ENCODE measurements at places on chromosomes 13 and 19.
A peak's percentile ranks its signal among the peaks of the same experiment; 100 is the strongest.

GRCh38 chr13:58855283-58855682 lies 1223.7 kb downstream of the PCDH17 start:
- ATAC-seq: no peak

GRCh38 chr19:37304190-37304883 lies 66.6 kb upstream of the ZNF527 start:
- ATAC-seq: no peak

DNA sequence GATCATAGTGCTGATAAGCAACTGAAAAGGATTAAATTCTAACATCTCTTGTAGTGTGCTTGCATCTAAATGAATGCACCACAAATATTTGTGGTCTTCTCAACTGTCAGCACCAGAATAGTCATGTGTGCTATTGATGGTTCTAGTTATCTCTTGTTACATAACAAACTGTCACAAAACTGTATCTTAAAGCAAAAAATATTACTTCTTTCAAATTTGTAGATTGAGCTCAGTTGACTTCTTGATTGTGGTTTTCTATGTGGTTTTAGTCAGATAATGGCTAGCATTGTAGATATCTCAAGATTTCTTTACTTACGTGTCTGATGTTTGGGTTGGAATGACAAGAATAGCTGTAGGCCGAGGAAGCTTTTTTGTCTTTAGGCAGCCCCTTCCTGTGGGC lies 431.3 kb downstream of the SLITRK6 start:
- ATAC-seq: no peak

- peak; percentile 99 for ATAC-seq
Measured at GRCh38 chr19:11242864-11243797, 3.7 kb downstream of the ANGPTL8 start.

DNA sequence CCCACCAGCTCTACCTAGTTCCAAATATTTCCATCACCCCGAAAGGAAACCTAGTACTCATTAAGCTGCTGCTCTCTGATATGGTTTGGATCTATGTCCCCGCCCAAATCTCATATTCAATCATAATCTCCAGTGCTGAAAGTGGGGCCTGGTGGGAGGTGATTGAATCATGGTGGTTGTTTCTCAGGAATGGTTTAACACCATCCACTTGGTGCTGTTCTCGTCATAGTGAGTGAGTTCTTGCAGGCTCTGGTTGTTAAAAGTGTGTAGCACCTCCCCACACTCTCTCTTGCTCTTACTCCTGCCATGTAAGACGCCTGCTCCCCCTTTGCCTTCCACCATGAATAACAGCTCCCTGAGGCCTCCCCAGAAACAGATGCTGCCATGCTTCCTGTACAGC lies 43.4 kb upstream of the MED4 start:
- peak; percentile 95 for ATAC-seq

GRCh38 chr13:24348385-24348784 lies 39.0 kb downstream of the C1QTNF9 start:
- ATAC-seq: no peak

DNA sequence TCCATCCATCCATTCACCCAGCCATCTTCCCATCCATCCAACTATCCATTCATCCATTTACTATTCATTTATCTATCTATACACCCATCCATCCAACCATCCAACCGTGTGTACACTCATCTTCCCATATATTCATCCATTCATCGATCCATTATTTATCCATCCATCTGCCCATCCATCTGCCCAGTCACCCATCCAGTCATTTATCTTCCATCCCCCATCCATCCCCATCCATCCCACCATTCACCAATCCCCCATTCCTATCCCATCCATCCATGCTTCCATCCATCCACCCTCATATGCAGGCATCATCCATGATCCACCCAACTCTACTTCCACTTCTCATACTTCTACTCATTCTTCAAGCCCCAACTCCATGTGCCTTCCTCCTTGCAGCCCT lies 14.0 kb upstream of the HOMER3 start:
- no peak for ATAC-seq

DNA sequence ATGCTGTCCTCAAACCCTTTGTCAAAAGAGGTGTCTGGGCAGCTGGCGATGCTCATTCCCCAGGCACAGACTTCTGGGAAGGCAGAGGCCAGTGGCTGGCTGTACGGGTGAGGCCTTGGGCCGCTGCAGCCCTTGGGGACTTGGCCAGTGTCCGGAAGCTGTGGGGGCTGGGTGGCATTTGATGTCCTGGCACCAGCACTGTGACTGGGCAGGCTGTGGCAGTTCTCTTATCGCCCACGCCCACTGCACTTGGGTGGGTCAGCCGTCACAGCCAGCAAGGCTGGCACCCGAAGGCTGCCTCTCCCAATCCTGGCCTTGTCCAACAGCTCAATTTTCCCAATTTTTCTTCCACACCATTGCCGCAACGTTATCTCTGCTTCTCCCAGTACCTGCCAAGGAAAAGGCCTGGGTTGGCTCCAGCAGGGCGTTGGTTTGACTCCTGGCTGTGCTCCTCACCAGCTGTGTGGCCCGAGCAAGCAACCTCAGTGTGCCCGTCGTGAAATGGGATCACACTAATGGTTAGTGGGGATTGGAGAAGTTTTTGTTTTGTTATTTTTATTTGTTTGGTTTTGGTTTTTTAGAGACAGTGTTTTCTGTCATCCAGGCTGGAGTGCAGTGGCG lies 12.7 kb upstream of the SLC44A2 start:
- no peak for ATAC-seq

GRCh38 chr19:42197375-42197817 lies 20.1 kb downstream of the DEDD2 start:
- no peak for ATAC-seq

DNA sequence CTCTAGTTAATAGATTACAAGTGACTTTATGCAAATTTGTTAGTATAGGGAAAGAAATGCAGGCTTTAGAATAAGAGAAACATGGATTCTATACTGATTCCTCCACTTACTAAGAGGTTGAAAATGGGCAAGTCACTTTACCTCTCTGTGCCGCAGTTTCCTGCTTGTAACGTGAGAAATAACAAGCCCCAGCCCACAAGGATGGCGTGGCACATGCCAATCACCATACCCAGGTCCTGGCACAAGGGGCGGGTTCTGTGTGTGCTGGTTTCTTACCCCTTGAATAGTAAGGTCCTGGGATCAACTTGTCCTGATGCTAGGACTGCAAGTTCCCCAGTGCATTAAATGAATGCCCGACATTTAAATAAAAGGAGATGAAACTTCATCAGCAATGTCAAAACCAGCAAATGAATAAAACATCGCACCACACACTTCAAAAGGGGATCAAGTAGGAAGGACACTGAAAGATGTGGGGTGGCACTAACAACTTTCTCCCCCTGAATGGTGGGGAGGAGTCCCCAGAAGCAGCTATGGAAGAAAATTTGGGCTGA lies 7.9 kb upstream of the SIGLEC9 start:
- peak; percentile 38 for ATAC-seq

DNA sequence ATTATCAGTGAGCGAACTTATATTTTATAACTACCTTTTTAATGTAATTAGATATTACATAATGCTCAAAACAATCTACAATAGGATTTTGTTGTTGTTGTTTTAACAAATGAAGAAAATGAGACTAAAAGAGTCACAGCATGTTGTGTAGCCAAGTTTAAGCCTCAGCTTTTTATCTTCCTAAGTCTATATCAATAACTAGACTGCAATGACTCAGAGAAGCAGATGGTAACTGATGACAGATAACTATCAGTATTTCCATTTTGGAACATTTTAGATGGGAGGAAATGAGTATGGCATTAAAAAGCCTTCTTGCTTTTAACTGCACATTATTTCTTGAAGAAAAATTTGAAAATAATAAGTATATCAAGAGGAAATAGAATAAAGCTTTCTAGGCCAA lies 825.2 kb downstream of the SLITRK1 start:
- ATAC-seq: no peak

GRCh38 chr19:17460372-17461230 lies at the start of gene NXNL1:
Gene NXNL1 (minus strand): TSS chr19:17460926. CDS start chr19:17460869, 57 bp downstream.
- no peak for ATAC-seq

GRCh38 chr13:28041031-28041461 lies 52.6 kb upstream of the URAD start:
- ATAC-seq: no peak

DNA sequence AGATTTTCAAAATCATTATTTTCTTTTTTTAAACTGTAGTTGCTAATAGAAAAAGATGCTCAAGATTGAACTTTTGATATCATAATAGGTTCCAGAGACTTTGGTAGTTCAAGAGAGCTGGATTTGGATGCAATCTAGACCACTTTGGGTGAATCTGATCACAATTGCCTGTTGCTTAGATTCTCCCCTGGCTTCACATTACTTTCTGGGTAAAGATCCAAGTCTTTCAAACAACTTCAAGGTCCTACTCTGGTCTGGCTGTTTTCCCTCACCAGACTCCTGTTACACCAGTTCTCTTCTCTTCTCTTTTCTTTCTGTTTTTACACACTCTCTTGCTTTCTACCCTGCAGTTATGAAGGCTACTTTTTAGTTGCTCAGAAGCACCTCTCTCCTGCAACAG lies 7.4 kb upstream of the SPRY2 start:
- no peak for ATAC-seq

GRCh38 chr19:10985502-10985901 lies 24.7 kb downstream of the SMARCA4 start:
- no peak for ATAC-seq
